Hematopoietic multipotent progenitor cell treated with erythropoietin and hydrocortisone succinate and interleukin-3 and kit ligand, for 6 days (in vitro differentiated cells): ENCODE measurements at places on chromosomes 11 and 22.
A peak's percentile ranks its signal among the peaks of the same experiment; 100 is the strongest.

DNA sequence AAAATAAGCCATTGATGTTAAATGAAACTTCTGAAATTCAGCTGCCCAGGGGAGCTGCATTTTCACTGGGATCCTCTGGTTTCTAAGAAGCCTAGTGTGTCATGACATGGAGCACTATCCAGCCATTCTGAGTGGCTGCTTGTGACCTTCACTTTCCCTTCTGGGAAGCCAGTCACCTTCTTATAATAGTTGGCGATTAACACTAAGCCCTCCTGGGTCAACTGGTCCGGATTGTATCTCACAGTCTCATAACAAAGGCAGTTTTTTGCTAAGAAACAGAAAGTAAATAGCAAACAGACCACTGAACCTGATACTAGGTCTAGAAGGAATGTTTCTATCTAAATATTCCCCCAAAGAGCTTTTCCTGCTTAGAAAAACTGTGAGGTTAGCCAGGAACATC, 7.9 kb downstream of the CSRP3 start:
- DNase-seq, result no peak

DNA sequence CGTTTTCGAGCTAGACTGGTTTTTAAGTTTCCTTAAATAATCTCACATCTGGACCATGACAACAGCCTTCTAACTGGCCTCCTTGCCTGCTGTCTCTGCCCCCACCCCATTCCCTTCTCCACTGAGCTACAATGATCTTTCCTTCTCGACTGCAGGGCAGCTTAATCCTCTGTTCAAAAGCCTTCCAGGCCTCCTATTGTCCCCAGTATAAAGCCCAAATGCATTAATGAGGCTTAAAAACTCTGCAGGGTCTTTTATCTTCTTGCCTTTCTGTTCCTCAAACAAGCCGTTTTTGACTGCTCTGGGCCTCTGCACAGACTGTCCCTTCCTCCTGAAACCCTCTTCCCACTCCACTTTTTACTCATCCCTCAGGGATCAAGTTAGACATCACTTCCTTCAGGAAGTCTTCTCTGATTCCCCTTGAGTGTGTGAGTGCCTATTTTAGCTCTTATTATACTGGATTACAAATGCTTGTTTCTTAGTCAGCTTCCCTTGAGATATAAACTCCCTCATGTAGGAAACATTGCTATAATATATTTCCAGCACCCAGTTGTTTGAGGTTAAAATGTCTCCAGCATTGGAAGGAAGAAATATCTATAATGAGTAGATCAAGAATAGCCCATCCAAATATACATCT, 23.6 kb upstream of the PAMR1 start:
- no peak for DNase-seq

DNA sequence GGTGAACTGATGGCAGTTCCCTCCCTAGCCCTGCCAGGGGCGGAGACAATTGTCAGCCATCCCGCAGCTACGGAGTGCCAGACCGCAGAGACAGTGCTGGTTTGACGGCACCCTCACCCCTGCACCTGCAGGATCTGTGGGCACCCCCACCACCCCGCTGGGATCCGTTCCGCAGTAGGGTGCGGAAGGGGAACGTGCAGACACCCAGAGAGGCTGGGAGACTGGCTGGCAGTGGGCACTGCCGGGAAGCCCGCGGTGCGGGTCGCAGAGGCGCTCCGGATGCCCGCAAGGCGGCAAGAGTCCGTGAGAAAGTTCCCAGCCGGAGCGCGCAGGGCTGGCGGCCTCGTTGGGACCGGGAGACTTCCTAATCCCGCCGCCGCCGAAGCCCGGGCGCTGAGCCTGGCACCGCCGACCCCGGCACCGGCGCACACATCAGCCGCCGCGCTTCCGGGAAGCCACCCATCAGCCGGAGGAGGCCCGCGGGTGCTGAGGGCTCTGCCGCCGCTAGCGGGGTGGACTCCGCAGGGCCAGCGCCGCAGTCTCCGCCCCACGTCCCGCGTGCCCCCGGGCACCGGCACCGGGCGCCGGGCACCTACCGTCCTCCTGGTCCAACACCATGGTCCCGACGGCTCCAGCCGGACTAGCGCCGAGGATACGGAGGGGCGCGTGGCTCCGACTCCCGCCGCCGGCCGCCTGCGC, 4.3 kb upstream of the LMO1 start:
- DNase-seq, result peak; percentile 27

- DNase-seq, result no peak
Observed at GRCh38 chr11:69356703-69357457, 62.9 kb downstream of the MYEOV start.

DNA sequence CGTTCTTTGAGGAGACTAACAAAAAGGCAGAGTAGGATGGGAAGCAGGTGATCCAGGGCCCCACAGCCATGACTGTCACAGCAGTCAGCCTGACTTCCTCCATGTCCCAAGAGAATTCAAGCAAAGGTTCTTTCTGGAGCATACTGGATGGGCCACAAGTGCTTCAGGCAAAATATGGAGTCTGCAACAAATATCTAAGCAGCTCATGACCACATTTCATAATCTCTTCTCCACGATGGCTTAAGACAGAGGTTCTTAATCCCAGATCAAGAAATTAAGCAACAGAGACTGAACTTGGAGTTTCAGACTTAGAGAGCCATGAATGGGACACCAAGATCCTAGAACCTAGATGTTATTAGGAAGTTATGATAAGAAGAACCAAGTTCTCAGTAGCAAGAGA, 31.6 kb downstream of the GUCY1A2 start:
- no peak for DNase-seq

- DNase-seq, result no peak
Observed at GRCh38 chr22:39289975-39290720, 29.3 kb downstream of the RPL3 start.

DNA sequence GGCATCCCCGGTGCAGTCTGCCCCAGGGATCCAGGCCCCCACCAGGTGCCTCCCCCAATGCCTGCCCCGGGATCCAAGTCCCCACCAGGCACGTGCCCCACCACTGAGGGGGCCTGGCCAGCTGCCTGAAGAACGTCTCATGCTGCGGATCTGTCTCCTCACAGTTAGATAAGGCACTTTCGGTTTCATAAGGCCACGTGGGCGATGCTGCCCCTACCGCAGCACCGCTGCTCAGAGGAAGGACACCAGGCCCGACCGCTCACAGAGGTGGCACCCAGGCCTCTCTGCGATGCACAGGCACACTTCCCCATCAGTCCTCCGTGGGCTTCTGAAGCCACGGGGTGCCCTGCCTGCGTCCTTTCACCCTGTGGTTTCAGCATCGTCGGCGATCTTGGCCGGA, 68.1 kb upstream of the BID start:
- no peak for DNase-seq

DNA sequence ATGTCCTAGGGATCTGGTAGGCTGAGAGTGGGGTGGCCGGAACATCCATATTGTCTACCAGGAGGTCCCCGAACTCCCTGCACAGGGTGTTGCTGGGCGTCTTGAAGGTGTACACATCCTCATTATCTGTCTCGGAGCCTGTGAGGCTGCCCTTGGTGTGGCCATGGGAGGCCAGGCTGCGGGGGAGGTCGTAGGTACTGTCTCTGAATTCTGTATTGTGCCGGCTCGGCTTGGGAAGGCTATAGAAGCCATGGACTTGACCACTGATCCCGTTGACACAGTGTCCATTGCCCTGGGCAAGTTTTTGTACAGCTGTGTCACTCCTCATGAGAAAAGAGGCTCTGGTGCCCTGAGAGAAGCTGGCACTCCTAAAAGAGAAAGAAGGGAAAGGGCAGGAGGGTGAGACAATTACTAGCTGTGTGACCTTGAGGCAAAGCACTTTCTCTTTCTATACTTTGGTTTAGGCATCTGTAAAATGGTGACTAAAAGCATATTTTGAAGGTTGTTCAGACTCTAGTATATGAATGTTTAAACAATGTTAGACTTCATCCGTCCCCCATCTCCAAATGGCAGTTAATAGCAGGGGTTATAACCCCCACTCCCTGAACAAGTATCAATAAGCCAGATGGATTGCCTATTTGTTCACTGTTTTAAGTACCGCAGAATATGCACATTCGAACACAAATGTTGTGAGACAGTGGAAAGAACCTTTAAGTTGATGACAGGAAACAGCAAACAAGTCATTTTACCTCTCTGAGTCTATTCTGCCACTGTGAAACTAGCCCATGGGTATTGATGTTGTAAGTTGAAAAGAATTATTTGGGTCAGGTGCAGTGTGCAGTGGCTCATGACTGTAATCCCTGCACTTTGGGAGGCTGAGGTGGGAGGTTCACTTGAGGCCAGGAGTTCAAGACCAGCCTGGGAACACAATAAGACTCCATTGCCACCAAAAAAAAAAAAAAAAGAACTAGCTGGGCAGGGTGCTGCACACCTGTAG, 38.3 kb downstream of the USP35 start:
- DNase-seq, result no peak

DNA sequence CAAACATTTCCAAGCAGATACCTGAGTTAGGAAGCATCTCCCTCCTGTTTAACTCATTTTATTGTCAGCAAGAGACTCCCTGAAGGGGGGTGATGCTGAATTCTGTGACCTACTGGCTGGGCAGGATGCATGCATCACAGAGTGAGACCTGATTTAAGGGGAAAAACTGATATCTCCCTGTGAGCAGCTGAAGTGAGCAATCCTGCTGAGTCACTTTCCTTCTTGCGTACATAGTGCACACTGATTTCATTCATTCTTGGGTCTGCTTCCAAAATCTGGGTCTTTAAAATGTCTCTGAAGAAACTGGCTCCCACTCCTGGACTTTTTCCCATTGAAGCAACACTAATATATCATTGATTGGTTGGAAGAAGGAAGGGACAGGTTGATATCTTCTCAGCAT, 23.3 kb downstream of the P4HA3 start:
- peak; percentile 46 for DNase-seq

GRCh38 chr11:125289419-125290098, 125.0 kb downstream of the PKNOX2 start:
- DNase-seq, result no peak

DNA sequence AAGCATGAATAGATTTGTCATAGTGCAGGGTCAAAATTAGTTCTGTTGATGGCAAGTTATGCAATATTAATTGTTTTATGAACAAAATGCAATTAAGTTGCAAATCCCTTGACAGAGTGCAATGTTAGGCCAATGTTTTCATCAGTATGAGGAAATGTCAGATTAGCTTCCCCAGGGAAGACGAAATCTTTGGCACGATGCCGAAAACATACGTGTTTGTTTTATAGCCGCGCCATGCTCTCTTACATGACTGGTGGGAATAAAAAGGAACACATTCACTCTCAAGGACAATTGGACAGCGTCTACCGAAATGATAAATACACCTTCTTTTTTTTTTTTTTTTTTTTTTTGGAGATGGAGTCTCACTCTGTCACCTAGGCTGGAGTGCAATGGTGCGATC, 27.0 kb downstream of the MFNG start:
- DNase-seq, result no peak
